ENCODE measurements at places on chromosomes 5 and 9. TPM values are rescaled to one million over a fixed set of nuclear protein-coding genes. Genes with fewer than 3 reads are reported as not detected.
A peak's percentile ranks its signal among the peaks of the same experiment; 100 is the strongest.

DNA sequence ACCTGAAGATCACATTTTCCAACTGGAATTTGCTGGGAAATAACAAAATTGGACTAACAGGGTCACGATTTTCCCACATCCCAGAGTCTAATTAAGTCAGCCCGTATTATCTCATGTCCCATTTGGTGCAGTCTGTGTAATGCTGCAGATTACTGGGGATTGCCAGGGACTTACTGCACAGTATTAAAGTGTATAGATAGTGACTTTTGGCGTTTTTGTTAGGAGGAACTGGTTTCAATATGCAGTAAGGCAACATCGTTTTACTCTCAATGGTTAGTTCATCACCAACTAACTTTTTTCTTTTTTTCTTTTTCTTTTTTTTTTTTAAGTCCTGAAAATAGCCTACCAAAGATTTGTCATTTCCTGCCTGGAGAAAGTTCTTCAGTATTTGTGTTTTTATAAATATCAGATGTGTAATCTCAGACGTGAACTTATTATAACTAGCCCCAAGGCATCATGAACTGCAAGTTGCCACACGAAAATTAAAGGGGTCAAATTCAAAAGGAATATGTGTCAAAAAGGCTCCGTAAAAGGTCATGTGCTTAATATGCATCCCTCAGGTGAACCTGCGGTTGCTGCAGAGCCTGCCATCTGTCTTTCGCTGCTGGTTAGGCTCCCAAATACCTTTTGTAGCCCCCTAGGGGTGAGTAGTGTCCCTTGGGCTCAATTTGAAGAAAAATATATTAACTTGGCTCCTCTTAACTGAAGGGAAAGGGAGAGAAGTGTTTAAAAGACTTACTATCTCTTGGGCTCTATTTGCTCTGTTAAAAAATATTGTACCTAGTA is 176.7 kb upstream of the ADAMTSL1 start:
- no peak for DNase-seq

DNA sequence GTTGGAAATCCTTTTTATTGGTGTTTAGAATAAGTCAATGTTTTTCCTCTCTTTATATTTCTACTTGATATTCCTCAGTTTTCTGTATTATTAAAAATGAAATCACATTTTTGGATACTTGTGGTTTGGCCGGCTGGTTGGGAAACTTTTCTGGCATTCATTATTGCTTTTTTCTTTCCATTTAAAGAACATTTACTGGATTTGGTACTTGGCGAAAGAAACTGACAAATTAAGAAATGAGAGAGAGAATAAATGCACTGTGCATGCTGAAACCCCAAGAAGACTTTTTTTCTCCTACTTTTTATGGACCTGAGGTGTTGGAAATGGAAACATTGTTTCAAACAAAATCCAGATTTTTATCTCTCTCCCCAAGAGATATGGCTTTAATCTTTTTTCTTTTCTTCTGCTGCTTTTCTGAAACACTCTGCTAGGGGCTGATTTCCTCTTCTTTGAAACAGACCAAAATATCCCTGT is 128.4 kb downstream of the SNX18 start:
- no peak for DNase-seq

- DNase-seq = no peak
These were observed 56.6 kb downstream of the ADAM19 start for GRCh38 chr5:157518963-157519362.

DNA sequence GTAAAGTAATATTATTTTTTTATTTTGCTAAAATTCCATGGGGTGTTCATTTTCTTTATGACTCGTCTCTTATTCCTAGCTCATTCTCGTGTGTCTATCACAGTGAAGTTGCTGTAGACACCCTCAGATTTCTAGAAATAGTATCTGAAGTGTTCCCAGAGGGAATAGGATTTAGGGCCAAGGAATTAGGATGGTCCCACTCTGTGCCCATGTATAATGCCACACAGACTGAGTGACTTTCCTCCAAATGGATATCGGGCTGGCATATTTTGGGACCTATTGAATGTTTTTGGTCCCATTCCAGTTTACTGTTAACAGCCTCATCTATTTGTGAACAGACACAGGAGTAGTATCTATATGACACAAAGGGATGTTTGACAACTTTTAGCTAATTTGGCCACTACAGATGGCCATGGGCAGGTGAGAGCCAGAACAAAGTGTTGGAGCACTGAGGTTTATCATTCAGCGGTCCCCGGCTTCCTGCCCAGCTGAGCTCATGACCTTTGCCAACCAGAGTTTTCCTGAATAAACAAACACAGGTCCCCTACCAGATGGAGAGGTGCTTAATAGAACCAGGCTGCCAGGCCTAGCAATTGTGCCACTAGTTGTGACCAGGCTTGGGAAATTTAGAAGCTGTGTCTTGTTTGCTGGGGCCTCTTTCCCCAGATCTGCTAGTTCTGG is 46.9 kb downstream of the MAP1B start:
- no peak for DNase-seq

The CDC14B gene
- polyA plus RNA-seq = 19.1 TPM

- no peak for DNase-seq
These were observed 16.4 kb upstream of the ANXA6 start for GRCh38 chr5:151173711-151174611.

- DNase-seq = peak; percentile 63
These were observed 64.8 kb upstream of the RANBP6 start for GRCh38 chr9:6080154-6080716.

The CBY3 gene
- not detected for polyA plus RNA-seq

The TXNDC8 gene
- polyA plus RNA-seq = not detected
